Cortex of kidney (tissue), 1 donor: ENCODE measurements at places on chromosomes 16 and 17.

DNA sequence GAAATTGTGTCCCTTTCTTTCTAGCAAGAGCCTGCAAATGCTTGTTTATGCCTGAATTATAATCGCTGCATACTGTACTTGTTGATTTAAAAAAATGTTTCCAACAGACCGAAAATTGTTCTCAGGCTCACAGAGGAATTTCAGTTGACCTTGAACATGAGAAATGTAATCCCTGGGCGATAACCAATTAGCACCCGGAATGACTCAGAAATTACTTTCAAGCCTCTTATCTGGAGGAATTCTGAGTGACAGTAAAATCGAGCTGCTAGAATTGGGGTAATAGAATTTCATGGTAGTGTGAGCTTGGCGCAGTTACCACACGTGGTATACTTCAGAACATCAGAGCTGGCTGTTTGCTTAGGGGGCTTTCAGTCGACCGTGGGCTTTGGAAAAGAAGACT lies 139.1 kb upstream of the CACNG3 start:
- no peak for DNase-seq

GRCh38 chr16:81498351-81498750 lies 53.7 kb downstream of the CMIP start:
- DNase-seq = no peak

DNA sequence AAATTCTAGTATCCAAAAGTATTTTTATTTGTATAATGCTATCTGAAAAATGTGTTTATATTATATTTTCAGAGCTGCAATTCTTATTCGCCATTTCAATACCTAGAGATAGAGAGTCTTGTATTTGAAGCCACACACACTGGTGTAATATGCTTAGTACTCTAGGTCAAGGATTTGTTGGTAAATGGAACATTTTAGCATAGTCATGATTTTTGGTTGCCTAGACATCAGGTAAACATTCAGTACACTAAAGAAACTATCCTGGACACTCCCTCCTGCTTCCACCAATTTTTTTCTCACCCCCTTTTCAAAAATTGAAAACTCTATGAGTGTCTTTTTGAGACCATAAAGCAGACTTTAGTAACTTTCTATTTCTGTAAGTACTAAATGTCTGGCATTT lies 20.8 kb downstream of the ABHD15 start:
- DNase-seq = no peak

- DNase-seq = no peak
These were observed 47.2 kb downstream of the PITPNM3 start for GRCh38 chr17:6509031-6509771.

- no peak for DNase-seq
These were observed 49.4 kb upstream of the GSG1L start for GRCh38 chr16:28112908-28113307.

DNA sequence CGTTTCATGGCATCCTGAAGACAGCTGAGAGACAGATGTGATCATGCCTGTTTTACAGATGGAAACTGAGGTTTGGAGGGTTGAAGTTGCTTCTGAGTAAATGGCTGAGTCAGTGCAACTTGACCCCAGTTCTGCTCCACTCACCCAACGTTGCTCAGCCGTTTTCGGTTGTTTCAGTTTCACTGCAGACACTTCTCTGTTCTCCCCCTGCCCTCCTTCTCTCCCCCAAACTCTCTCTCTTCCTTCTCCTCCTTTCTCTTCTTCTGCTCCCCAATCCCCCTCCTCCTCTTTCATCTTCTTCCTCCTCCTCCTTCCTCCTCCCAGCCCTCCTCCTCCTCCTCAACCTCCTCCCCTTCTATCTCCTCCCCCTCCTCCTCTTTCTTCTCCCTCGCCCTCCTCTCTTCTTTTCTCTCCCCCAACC lies 9.4 kb upstream of the CEP20 start:
- DNase-seq = no peak

DNA sequence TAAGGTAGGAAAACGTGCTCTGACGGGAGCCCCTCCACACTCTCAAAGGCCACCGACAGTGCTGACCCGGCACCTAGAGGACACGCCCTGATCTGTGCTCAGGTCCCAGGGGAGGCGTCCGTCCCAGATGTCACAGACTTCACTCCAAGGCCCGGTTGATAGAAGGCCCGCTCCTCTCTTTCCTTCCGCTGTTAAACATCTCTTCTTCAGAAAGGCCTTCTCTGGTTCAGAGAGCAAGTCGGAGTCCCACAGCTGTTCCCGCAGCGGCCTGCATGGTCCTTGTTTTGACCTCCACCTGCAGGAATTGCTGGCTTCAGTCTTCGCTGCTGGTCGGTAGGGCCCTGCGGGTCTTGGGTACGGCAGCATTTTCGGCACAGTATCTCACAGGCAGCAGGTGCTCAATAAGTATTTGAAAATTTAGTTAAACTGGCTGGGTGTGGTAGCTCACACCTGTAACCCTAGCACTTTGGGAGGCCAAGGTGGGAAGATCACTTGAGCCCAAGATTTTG lies 88.5 kb downstream of the MRC2 start:
- DNase-seq = no peak

DNA sequence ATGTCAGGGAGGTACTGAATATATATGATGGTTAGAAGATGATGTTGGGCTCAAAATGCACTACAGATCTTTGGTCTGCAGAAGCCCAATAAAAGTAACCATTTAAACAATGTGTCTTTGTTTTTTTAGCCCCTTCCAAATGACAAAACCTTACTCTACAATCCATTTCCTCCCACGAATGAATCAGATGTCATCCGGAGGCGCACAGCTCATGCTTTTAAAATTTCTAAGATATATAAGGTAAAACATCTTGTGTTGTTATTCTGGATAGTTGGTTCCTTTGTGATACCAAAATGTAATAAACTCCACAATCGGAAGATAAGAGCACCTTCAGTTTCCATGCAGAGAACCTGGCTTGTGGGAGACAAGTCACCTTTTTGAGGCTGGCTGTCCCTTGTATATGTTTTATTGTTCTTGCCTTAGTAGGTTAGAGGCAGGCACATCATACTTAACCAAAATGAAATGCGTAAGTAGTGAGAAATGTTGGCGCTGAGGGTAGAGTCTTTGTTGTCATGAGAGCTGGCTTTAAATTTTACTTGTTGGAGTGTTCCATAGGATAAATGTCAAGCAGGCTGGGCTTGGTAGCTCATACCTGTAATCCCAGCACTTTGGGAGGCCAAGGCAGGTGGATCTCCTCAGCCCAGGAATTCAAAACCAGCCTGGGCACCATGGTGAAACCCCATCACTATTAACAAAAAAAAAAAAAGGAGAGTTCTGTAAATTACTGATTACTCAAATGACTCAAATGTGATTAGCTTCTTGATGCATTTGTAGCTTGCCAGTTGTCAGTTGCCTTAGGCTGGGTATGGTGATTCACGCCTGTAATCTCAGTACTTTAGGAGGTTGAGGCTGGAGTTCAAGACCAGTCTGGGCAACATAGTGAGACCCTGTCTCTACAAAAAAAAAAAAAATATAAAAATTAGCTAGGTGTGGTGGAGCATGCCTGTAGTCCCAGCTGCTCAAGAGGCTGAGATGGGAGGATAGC lies 19.7 kb upstream of the SNTB2 start:
- no peak for DNase-seq

- DNase-seq = no peak
These were observed 12.0 kb downstream of the GALK1 start for GRCh38 chr17:75752802-75753513.

- no peak for DNase-seq
These were observed 246.7 kb upstream of the TBX2 start for GRCh38 chr17:61152898-61153297.

GRCh38 chr17:70446446-70446845 lies 277.1 kb downstream of the KCNJ2 start:
- no peak for DNase-seq

DNA sequence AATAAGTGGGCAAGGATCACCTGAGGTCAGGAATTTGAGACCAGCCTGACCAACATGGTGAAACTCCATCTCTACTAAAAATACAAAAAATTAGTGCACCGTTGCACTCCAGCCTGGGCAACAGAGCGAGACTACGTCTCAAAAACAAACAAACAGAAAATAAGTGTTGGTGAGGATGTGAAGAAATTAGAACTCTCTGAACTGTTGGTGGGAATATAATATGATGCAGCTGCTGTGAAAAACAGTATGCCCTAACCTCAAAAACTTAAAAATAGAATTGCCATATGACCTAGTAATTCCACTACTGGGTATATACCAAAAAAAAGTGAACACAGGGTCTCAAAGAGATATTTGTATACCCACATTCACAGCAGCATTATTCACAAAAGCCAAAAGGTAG lies 26.1 kb downstream of the GLG1 start:
- no peak for DNase-seq

- no peak for DNase-seq
These were observed 566.2 kb upstream of the ZFHX3 start for GRCh38 chr16:73614131-73614530.

DNA sequence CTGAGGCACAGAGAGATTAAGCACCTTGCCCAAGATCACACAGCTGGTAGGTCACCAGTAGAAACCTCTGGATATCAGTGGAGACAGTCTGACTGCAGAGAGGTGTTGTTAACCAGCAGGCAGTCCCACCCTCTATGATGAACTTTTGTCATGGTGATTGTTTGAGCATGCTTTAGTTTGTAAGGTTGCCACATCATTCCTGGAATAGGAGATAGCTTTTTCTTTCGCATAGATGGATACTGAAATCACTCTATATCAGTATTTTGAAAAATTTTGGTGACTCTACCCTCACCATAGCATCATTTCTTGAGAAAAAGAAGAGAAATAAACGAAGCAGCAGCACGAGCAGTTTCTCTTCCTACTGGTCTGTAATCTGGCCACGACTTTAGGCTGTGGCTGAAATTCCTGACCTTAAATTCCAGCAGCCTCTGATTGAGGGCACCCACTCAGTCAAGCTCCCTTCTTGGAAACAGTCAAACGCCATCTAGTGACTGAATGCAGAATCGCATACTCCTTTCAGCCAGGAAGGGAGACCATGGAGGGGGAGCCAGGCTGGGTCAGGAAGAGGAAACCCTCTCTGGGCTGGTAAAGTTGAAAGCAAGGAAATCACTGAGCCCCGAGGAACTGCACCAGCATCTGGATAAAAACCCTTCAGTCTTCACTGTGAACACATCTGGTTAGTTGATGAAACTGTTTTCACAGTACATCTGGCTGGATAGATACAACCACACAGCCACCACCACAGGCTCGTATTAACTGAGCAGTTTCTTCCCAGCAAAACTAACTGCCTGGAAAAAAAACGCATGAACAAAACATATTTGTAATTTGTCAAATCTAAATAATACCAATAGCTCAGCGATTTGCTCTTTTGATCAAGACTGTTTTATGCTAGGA lies 108.5 kb upstream of the XYLT1 start:
- DNase-seq = no peak
